ENCODE measurements at places on chromosomes 1 and 21.

DNA sequence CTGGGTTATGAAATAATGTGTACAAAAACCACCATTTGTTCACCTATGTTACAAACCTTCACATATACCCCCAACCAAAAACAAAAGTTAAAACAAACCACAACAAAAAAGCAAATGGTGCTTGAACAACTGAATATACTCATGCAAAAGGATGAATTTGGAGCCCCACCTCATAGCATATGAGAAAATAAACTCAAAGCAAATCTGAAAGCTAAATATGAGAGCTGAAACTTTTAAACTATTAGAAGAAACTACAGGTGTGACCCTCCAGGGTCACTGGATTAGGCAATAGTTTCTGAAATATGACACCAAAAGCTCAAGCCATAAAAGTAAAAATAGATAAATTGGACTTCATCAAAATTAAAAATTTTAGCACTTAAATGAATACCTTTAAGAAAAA, 215.5 kb upstream of the CHRM3 start:
- DNase-seq, result no peak

- DNase-seq, result no peak
Observed at GRCh38 chr1:112239683-112240330, 156.2 kb upstream of the CTTNBP2NL start.

GRCh38 chr1:10074852-10075730, 42.3 kb downstream of the UBE4B start:
- no peak for DNase-seq

- no peak for DNase-seq
Observed at GRCh38 chr1:247769603-247770002, 9.2 kb upstream of the OR1C1 start.

GRCh38 chr1:231933711-231934626, 307.4 kb downstream of the DISC1 start:
- DNase-seq, result no peak

DNA sequence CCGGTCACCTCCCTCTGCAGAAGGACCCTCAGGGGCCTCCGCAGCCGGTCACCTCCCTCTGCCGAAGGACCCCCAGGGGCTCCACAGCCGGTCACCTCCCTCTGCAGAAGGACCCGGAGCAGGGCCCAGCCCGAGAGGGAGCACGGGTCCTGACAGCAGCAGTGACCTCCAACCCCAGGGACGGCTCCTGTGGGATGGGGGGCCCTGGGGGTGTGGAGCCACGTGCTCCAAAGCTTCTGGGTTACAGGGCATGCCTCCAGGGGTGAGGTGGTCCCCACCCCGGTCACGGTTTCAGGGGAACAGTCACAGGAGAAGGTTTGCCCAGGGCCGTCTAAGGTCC, 40.3 kb downstream of the SLC19A1 start:
- DNase-seq, result no peak

DNA sequence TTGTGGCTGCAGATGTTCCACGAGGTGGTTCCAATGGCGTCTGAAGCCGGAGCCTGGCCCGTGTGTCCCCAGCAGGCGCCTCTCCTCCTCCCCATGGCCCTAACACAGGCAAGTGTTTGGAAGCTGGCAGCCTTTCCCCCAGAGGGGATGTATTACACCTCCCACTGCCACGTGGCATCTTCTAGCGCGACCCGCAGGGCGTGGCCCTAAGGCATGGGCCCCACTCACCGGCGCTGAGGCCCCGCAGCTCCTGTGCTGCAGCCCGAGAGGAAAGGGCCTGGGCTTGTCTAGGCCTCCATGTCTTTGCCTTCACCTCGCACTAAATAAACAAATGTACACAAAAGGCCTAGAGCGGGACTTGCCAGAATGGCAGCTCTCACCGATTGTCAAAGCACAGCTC, 37.9 kb downstream of the SLC66A1 start:
- no peak for DNase-seq

DNA sequence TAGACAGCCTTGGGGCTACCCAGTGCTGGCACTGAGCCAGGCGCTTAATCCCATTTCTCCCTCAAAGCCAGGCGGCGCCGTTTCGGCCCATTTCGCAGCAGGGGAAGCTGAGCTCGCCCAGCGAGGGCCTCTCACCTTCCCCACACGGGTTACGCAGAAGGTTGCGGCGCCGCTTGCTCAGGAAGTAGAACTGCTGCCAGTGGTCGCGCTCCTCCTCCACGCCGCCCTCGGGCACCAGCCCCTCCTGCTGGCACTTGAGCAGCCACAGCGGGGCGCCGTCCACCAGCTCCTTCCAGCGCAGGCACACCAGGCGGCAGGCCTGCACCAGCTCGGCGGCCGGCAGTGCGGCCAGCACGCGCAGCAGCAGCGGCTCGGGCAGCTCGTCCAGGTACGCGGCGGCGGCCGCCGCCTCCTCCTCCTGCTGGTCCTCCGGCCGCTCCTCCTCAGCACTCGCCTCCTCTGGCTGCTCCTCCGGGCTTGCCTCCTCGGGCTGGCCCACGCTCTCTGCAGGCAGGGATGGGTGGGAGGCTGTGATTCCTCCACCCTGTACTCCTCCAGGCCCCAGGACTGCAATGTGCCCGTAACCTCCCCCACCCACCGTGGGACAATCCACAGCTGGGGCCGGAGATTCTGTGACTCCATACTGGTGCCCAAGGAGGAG, 3.8 kb downstream of the FBXO2 start:
- peak; percentile 47 for DNase-seq

- no peak for DNase-seq
Observed at GRCh38 chr1:116664366-116664977, 3.1 kb downstream of the IGSF3 start.

DNA sequence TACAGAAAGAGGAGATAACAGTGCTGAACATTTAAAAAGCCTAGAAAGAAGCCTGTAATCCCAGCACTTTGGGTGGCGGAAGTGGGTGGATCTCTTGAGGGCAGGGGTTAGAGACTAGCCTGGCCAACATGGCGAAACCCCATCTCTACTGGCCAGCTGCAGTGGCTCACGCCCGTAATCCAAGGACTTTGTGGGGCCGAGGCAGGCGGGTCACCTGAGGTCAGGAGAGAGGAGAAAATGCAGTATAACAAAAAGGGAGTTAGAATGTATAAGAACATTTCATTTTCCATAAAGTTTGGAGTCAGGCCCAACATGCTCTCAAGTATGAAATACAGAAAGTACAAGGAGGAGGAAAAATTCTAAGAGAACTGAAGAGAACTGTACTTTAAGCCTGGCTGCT, 134.5 kb downstream of the SMYD3 start:
- DNase-seq, result no peak

- DNase-seq, result no peak
Observed at GRCh38 chr1:53559854-53560580, 100.8 kb downstream of the DMRTB1 start.

GRCh38 chr1:192905049-192905448, 96.2 kb downstream of the RGS2 start:
- no peak for DNase-seq

GRCh38 chr1:204465546-204466415, 28.8 kb downstream of the PIK3C2B start:
- DNase-seq, result no peak

GRCh38 chr21:44618504-44618903, 6.6 kb downstream of the KRTAP10-8 start:
- no peak for DNase-seq

- no peak for DNase-seq
Observed at GRCh38 chr1:212055333-212055732, 19.8 kb downstream of the DTL start.

- peak; percentile 67 for DNase-seq
Observed at GRCh38 chr1:169511316-169512005, 25.7 kb upstream of the SLC19A2 start.

Data from fibroblast of skin of abdomen (primary cell).